Suprapubic skin (tissue), 4 donors: ENCODE measurements at places on chromosomes 12 and 14.

DNA sequence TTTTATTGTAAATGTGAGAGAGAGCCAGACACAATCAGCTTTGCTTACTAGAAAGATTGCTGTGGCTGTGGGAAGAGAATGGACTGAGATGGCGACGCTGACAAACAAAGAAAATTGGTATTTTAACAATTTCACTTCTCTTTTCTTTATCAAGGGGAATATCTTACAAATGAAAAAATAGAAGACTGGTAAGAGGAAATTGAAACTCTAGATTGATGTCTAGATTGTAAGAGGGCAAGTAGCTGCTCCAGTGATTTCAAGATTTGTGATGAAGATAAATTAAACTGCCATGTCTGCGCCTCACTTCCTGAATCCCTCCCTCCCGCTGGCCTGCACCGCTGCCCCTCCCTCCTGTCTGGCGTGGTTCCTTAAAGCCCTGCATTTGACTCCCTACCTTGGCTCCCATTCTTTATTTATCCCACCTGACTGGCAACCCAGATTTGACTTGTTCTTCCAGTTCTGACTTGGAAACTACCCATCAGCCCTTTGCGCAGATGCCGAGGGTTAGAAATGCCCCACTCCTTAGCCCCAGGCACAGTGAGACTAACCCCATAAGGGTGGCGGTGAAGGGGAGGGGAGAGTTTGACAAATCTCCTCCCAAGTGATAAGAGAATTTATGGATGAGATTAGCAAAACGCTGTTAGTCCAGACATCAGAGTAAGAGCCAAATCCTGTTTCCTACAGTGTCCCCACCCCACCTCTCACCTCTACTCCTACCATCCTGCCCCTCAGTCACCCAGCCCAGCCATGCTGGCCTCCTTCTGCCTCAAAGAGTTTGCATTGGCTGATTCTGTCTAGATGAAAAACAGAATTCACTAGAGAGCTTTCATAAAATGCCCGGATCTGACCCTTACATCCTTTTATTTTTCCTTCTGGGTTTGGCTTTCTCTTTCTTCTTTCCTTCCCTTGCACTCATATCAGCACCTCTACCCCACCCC lies 125.3 kb upstream of the ATF7IP start:
- no peak for DNase-seq

DNA sequence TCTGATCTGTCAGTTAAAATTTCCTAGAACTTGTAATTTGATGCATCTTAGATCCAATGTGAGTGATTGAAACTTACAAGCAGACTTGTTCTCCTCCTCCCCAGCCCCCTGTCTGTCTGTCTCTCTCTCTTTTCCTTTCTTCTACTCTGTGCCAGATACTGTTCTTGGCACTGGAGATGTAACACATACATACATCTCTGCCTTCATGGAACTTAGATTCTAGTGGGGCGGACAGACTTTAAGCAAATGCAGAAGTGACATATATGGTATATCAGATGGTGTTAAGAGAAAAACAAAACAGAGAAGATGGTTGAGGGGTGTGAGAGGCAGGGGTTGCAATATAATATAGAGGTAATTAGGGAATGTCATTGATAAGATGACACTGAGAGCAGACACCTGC lies 6.6 kb downstream of the CHST11 start:
- DNase-seq = no peak

DNA sequence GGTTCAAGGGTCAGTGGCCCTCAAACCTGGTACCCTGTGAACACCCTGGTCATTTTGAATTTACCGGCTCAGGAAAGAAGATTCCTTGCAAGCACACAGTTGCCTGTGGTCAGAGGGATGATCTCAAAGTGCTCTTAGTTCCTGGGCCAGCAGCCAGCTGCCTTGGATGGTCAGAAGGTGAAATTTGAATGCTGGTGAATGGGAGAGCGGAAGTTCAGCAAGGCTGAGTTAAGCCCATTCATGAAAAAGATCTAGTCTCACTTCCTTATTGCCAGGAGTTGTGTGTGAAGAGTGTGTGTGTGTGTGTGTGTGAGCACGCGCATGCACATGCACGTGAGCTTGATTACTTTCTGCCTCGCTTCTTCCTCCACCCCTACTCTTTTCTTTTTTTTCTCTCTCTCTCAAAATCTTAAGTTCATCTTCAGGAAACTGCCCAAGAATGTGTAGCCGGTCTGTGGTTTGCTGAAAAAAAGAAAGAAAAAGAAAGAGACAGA lies 155.5 kb upstream of the CCND2 start:
- no peak for DNase-seq

DNA sequence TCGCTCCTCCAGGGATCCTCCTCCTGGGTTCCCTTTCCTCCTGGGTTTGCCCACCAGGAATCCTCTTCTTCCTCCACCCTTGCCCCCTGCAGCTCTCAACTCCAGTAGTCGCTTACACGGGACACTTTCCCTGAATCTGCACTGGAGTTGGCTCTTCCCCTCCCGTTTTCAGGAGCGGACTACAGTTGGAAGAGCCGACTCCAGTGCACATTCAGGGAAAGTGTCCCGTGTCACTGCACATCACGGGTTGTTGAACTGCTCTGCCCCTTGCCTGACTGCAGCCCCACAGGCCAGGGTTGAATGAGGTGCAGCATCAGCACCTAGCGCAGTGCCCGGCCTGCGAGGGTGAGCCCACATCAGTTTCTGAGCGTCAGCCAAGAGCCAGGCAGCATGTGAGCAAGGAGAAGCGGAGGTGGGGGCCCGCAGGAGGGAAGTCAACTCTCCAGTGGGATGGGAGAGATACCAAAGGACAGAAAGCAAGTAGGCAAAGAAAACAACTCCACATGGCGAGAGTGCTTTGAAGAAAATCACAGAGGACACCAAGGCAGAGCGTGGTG lies 13.1 kb downstream of the RAPGEF3 start:
- DNase-seq = no peak

DNA sequence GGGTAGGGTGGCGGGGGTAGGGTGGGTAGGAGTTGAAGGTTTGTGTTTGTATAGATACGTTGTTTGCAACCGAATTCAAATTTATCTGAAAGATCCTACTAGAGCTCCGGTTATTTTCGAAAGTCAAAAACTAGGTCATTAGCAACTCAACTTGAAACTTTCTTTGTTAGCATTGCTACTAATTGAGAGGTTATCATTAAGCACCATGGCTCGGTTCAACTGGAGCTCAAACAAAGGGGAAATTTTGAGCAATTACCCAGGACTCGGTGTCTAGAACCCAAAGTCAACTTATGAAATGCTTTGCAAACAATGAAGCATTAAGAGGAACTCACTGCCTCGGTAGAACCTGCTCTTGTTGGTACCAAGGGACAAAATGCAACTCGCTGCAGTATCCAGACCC lies 207.7 kb downstream of the BCAT1 start:
- no peak for DNase-seq

- no peak for DNase-seq
Measured at GRCh38 chr12:66321435-66321834, 19.1 kb downstream of the HELB start.

DNA sequence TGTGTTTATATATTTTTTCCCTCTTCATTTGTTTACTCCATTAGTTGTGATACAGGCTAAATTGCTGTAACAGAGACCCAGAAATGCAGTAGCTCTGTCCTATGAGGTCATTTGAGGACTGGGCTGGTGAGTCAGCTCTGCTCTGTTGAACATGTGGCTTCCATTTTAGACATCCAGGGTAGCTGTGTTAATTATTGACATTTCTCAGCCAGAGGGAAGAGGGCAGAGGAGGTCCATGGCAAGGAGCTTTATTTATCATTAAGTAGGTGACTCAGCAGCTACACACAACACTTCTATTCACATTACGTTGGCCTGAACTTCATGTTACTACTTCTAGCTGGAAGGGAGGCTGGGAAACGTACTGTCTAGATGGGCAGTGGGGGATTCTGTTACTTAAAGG lies 85.4 kb downstream of the PTCSC3 start:
- DNase-seq = no peak

- DNase-seq = no peak
Measured at GRCh38 chr12:88743946-88744685, 163.8 kb upstream of the KITLG start.

- no peak for DNase-seq
Measured at GRCh38 chr14:75417674-75418073, 10.1 kb upstream of the JDP2 start.

GRCh38 chr12:41053046-41053445 lies 135.1 kb upstream of the PDZRN4 start:
- no peak for DNase-seq

DNA sequence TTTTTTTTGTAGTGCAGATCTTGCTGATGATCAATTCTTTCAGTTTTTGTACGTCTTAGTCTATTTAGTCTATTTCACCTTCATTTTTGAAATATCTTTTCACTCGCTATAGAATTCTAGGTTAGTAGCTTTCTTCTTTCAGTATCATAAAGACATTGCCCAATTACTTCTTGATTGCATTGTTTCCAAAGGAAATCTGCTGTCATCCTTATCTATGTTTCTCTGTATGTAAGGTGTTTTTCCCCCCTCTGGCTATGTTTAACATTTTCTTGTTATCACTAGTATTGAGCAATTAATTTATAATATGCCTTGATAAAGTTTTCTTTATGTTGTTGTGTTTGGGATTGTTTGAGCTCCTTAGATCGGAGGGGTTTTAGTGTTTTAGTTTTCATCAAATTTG lies 171.9 kb downstream of the BMP4 start:
- no peak for DNase-seq

DNA sequence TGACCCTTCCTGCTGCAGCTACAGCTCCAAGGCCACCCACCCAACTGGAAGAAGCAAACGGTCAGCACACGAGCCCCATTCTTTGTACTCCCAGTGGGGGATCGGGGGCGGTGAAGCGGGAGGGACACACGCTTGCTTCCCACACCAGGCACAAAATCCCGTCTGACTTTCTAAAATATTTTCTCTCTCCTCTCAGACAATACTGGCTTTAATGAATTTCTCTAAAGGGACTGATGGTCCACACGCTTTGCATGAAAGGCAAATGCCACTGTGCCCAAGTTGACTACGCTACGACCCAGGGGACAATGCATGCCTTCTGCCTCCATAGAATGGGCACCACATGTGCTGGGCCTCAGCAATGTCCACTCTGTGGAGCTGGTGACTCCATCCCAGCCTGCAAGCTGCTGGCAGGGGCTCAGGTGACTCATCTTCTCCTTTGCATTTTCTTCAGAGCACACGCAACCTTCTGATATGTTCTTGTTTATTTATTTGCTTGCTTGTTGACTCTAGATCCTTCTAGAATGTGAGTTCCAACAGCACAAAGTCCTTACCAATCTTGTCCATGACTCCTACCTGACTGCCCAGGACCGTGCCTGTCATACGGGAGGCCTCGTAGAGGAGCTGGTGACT lies 15.6 kb downstream of the SYNE3 start:
- DNase-seq = no peak

GRCh38 chr12:31951008-31951407 lies 8.2 kb upstream of the RESF1 start:
- DNase-seq = no peak

DNA sequence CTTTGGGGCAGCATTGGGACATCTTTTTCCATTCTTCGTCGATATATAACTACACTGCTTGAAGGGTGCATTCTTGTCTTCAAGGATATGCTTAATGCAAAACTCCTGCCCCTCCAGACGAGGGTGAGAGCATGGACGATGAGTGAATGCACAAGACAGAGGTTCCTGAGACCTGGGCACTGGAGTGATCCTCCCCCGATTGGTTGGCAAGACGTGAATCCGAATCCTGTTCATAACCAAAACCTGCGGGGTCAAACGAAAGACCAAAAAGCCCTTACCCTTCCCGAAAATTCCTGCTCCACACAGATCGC lies 684 bp downstream of the KANSL2 start:
- no peak for DNase-seq

DNA sequence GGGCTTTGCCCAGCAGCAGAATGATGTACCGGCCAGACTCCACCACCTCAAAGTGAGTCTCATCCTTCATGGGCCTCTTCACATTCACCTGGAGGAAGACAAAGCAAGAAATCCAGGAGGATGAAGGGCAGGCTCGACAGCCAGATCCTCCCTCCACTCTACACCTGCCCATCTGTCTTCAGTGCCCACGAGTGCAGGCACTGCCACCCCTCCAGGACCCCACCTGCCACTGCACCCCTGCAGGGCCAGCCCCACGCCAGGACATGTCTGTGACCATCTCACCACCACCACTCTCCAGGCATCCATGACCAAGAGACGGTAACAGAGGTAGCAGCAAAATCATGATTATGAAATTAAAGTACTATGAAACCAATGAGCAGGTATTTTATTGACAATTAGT lies 84.3 kb upstream of the ANO2 start:
- no peak for DNase-seq

GRCh38 chr14:58746261-58746660 lies 108.5 kb downstream of the DACT1 start:
- DNase-seq = no peak

DNA sequence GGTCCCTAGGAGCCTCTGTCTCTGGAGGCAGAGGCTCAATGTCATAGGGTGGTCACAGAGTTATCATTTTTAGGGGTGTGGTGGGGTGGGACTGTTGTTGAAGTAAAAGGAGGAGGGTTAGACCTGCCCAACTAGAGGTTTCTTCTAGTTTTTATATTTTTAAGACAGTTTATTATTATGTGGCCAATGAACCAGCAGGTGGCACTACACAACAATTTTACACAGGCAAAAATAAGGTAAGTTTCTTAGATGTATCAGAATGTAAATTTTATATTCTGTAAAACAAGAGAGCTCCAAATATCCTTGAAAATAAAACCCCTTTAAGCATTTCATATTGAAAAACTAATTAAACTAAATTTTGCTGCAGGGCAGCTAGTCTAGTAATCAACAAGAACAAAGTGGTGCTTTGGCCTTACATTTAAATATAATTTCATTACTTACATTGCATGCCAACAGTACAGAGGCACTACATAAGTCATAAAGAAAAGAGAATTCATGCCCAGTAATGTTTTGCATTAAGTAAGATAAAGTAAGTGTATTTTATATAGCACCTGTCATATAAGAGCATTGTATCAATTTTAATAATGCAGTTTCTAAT lies 22.2 kb upstream of the OVCH1 start:
- no peak for DNase-seq

GRCh38 chr14:101602466-101602840 lies 41.2 kb downstream of the DIO3 start:
- no peak for DNase-seq

DNA sequence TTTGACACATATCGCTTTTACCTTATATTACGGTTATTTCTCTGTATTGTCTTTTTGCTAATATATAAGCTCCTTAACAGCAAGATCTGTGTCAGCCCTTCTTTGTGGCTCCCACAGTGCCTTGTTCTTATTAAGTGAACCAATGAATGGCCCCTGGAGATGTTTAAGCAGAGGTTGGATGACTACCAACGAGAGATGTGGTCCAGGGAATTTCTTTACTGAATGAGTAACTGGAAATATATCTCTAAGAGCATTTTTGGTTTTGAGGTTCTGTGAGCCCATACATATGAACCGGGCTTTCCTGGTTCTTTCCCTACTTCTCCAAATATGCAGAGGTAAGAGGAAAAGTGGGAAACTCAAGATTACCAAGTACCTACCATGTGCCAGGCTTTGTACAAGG lies 23.5 kb downstream of the CALCOCO1 start:
- no peak for DNase-seq

GRCh38 chr14:34386865-34387485 lies 75.1 kb downstream of the SPTSSA start:
- no peak for DNase-seq
